AML-193 (cell line): ENCODE measurements at places on chromosomes 11 and 22.

DNA sequence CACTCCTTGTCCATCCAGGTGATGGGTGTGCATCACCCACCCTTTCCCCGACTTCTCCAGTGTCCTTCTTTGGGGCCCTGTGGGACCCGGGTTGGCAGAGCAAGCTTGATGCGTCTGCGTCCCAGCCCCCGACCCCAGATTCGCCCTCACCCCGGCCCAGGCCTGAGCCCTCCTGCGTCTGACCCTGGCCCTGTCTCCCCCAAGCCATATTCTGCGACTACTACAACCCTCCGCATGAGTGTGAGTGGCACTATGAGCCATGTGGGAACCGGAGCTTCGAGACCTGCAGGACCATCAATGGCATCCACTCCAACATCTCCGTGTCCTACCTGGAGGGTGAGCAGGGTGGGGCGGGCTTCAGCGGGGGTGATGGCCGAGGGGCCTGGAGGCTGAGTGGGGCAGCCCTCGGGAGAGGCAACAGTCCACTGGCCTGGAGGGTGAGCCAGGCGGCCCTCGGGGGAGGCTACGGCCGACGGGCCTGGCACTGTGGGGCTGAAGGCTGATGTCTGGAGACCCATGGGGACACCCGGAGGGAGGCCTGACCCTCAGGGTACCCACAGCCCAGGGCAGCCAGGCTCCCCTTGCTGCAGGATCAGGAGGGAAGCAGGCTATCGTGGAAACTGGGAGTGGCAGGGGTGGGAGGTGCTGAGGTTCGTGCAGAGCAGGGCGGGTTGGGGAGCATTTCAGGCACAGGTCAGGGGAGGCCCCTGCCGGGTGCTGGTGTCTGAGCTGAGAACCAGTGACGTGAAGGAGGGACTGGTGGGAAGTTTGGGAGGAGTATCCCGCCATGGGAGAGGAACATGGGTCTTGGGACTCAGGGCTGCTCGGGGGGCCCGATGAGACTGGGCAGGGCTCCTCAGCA lies 15.3 kb downstream of the MUC2 start:
- DNase-seq = no peak

GRCh38 chr11:63986932-63987513 lies 785 bp downstream of the OTUB1 start:
- no peak for DNase-seq

- DNase-seq = no peak
Observed at GRCh38 chr22:25669253-25670069, 72.5 kb upstream of the MYO18B start.

- DNase-seq = no peak
Observed at GRCh38 chr11:60854847-60855725, 664 bp downstream of the PTGDR2 start.

DNA sequence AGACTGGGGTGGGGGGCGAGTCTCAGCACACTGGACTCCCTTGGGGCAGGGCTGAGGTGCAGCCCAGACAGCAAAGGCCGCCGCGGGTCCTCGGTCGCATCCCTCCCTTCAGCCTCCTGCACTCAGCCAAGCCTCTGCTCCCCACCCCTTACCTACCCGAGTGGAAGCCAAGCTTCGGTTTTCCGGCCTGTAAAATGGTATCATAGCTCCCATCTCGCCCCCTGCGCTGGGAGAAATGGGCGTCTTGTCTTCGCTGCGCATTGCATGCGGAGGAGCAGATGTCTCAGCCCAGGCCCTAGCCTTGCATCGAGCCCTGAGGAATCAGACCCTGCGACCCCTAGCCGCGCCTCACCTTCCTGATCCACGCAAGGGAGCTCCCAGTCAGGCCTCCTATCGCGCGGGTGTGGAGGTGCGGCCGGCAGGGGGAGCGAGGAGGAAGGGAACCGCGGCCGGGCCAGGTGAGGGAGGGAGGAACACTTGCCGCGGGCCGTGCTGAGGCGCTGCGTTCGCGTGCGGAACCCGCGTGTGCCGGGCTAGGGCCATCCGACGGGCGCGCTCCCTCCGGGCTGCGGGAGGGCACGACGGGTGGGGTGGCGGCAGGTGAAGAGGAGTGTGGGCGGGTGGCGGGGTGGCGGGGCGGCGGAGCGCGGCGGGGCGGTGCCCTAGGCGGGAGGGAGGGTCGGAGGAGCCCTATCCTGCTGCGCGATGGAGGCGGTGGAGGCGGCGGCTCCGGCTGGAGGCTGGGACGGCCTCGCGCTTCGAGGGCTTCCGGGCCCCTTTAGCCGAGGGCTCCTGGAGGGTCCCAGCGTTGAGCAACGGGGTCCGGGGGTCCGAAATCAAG lies 4.1 kb upstream of the TBX1 start:
- DNase-seq = no peak

DNA sequence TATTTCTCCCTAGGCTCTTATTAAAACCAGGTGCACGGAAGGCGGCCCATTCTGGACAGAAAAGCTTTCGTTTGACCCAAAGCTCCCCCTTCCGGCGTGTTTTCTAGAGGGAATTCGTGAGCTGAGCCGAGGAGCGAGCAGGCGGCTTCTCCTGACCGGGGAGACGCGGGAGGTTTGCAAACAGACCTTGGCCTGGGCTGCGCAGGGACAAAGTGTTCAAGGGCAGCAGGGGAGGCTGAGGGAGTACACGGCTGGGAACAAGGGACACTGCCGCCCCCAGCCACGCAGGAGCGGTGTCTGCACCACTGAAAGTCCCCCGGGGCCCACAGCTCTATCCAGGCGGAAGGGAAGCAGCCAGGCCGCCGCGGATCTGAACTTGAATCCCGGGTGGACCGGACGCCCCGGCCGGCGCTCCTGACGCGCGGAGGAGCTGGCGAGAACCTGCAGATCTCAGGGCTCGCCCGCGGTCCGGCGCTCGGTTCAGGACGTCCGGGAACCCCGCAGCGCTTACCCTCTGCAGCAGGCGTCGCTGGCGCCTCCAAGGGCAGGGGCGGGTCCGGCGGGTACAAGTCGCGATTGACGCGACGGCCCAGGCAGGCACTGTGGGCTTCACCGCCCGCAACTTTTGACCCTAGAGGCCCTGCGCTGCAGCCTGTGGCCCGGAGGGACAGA lies 101.9 kb downstream of the WT1 start:
- peak; percentile 2 for DNase-seq
